ENCODE measurements at places on chromosomes 4 and X. TPM values are rescaled to one million over a fixed set of nuclear protein-coding genes. Genes with fewer than 3 reads are reported as not detected.

DNA sequence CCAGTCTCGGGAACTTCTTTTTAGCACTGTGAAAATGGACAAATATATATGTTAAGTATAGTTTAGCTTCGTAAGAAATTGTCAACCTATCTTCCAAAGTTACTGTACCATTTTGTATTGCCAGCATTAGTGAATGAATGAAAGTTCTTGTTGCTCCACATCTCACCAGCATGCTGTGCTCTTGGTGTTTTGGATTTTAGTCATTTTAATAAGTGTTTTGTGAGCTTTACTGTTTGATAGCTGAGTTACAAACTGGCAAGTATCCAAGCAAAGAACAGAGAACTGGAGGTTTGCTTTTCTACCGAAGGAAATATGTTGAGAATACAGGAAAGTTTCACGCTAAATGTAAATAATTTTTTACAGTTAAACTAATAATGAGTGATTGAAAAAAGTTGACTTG, 33.0 kb downstream of the SNCA start:
- no peak for DNase-seq

GRCh38 chr4:67141586-67141985, 403.7 kb downstream of the CENPC start:
- DNase-seq: no peak

DNA sequence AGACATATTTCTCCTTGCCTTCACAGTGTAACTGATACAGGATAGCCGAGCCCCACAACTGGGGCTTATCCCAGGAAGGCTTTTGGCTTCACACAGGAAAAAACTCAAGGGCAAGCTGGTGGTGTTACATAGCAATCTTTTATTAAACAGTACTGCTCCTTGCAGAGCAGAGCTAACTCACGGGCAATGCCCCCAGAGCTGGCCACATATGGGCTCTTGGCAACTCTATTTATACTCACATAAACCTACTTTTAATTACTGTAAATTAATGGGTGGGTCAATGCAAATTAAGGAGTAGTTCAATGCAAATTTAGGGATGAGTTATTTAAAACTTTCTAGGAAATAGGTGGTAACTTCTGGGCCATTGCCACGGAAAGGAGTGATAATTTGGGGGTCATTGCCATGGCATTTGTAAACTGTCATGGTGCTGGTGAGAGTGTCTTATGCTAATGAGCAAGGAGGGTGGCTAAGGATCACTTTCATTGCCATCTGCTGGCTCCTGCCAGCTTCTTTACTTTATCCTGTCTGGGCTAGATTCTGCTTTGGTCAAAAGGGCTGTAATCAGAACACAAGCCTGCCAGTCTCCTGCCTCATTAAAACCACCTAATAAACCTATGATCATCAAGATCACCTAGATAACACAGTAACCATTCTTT, 288.8 kb downstream of the CENPC start:
- no peak for DNase-seq

DNA sequence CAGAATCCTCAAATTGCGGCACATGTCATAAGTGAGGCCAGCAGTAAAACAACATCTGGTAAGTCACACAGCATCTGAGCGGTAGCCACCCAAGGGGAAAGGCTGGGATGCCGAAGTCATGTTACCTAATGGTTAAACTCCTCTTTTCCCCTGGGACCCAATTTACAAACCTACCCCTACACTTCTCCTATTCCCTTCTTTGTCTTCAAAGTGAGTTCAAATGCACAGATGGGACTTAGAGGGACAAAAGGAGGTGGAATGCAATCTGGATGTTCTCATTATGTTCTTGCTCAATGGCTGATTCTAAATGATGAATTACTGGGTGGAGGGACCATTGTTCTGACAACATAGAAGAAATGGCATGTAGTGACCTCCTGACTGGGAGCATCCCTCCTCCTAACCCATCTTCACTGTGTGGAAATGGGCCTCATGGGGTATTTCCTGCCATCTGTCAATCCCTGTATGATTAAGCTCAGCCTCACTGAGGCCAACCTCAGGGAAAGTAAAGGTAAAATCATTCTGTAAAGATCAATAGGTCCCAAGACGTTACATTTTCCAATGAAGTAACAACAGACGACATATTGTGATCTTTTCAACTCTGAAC, 8.5 kb downstream of the CD40LG start:
- DNase-seq: no peak

DNA sequence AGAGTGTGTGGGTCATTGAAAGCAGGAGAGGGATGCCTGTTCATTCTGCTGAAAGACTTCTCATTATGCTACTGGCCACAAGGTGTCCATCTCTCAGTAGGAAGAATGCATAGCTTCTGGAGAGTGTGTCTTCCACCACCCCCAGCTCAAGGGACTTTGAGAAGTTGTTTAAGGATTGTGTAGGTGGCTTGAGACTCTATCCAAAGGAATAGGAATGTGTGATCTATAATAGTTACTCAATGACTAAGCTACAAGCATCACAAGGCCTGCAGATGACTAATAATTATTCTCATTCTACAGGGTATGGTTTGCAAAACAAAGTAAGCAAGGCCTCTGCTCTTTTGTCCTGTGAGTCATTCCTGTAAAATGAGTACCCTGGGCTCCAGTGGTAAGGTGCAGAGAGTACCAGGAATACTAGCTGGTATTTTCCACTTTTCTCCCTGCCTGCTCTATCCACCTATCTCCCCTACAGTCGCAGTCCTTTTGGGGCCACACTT, 279.8 kb upstream of the BOD1L1 start:
- no peak for DNase-seq

GRCh38 chr4:1416948-1417260, 10.7 kb upstream of the NKX1-1 start:
- DNase-seq: peak; percentile 58

GRCh38 chr4:1616557-1616930, 67.6 kb downstream of the FAM53A start:
- no peak for DNase-seq

- DNase-seq: no peak
These were observed 22.8 kb upstream of the FGF2 start for GRCh38 chr4:122803788-122804208.

DNA sequence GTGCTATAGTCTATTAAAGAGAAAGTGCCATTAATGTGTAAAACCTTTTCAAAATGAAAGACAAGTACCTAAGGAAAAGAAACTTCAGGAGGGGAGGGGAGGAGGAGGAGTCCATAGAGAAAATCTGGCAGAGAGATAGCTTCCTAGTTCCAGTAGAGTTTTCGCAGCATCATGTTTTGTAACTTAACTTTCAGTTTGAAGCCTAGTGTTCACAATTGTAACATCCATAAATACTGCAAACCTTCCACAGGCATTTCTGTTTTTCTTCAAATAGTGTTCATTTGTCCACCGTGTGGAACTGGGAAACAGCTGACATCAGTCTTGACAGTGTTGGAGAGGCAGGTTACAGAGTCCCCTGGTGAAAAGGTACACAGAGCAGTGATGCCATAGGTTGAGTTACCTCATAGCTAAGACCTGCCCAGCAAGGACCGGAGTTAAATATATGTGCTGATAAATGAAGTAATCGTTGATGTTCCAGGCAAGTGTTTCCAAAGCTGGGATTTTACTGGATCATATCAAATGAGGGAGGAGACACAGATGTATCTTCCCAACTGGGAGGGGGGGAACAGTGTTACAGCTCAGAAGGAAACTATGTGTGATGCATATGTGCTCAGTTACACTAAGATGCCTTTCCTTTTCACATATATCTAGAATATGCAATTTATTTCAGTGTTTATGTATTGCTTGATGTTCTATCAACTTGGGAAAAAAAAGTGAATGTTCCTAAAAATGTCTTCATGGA, 369.5 kb upstream of the FAM241A start:
- no peak for DNase-seq

DNA sequence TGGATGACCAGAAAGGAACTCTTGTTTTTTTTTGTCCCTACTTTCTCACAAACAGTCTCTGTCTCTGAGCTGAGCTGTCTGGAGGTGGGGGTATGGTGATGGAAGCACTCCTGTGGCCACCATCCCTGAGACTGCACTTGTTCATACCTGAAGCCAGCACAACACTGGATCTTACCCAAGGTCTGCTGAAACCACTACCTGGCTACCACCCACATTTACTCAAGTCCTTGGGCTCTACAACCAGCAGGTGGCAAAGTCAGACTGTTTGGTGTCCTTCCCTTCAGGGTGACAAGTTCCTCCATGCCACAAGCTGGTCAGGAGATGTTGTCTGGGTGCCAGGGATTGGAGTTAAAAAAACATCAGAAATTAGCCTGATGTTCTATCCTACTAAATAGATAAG, 89.7 kb downstream of the NEXMIF start:
- DNase-seq: no peak

DNA sequence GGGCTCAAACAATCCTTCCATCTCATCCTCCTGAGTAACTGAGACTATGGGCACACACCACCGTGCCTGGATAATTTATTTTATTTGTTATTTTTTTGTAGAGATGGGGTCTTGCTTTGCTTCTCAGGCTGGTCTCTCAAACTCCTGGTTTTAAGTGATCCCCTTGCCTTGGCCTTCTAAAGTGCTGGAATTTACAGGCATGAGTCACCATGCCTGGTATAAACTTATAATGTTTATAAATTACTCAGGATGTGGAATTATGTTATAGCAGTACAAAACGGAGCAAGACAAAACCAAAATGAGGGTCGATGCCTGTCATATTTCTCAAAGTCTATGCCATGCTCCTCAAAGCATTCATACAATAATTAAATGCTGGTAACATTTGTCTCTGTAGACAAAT, 29.8 kb upstream of the TEX13C start:
- no peak for DNase-seq

GRCh38 chr4:113645771-113646441, 115.6 kb downstream of the CAMK2D start:
- DNase-seq: no peak

DNA sequence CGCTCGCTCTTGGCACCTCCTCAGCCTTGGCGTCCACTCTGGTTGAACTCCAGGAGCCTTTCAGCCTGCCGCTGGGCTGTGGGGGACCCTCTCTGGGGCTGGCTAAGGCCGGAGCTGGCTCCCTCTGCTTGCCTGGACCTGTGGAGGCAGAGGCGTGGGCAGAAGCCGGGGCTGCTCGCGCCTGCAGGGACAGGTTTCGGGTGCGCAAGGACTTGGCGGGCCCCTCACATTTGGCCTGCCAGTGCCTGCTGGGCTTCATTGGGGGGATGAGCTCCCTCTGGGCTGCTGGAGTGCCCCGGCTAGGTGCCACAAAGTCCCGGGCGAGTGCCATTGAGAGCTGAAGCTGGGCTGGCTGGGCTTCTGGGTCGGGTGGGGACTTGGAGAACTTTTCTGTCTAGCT, 371.7 kb downstream of the FAM133A start:
- DNase-seq: no peak

DNA sequence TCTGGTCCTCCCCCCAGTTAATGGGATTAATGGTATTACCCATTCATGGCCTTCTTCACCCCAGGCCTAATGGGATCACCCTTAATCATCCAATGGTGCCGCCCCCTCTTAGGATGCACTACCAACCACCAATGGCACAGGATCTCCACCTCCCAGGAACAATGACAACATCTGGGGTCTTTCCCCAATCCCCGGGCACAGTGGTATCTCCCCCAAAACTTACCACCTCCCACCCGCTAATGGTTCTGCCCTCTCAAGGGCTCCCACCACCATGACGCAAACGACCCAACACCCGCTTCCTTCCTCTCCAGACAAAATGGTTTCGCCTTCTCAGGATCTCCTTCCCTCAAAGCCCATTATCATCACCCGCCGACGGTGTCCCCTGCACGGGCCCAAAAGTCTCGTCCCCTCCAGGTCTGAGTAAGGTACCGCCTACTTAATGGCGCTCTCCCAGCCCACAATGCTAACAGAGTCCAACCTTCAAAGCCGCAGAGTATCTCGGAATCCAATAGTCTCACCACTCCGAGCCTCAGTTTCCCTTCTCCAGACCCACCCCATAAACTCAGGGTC, 458 bp downstream of the GRIPAP1 start:
- DNase-seq: peak; percentile 80

DNA sequence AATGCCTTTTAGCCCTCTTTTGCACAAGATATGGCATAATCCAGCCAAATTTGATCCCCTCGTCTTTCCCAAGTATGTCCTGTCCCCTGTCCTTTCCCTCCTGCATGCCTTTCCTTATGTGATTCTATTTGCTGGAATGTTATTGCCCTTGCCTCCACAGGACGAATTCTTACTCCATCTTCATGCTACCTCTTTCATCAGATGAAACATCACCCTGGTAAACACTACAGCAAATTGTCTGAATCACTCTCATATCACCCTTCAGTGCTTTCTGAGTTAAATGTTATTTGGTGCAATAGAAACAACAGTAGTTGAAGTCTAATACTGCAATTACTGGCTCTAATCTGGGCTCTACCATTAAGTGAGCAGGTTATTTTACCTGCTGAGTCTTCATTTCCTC, 52.2 kb upstream of the FAT1 start:
- no peak for DNase-seq

GRCh38 chr4:159395693-159396092, 292.8 kb downstream of the RAPGEF2 start:
- DNase-seq: no peak

- no peak for DNase-seq
These were observed 53.5 kb upstream of the FGF13 start for GRCh38 chrX:138765051-138765450.

DNA sequence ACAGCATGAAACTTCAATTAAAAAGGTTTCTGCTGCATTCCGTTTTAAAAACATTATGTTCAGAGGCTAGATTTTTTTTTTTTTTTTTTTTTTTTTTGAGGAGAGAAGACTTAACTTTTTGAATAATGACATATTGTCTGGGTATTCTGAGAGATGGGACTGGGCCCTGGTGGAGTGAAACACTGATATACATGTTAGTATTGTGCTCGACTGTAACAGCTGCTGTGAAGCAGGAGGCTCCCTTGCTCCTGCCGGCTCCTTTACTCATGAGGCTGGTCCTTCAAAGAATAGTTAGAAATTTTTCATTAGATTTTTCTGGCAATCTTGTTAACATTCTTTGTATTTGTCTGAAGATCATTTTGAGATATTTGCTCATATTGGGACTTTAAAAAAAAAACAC, 73.3 kb downstream of the TMEM131L start:
- DNase-seq: no peak

The TRAM1L1 gene
- polyA plus RNA-seq: 0.32 TPM

The LUZP4 gene
- polyA plus RNA-seq: not detected

The RHOXF2B gene
- polyA plus RNA-seq: not detected

The IQCM gene
- polyA plus RNA-seq: not detected

The ANK2 gene
- 13.7 TPM for polyA plus RNA-seq

The PPBP gene
- polyA plus RNA-seq: 12.9 TPM

The IGFBP7 gene
- 444 TPM for polyA plus RNA-seq

The JCHAIN gene
- 181 TPM for polyA plus RNA-seq

The SLC34A2 gene
- polyA plus RNA-seq: 0.16 TPM

The MAGEA4 gene
- polyA plus RNA-seq: not detected

The TCEAL2 gene
- 2.3 TPM for polyA plus RNA-seq

The NEXMIF gene
- 0.15 TPM for polyA plus RNA-seq

The YY2 gene
- polyA plus RNA-seq: 0.28 TPM

The MAGEA3 gene
- polyA plus RNA-seq: not detected

The NEIL3 gene
- 0.45 TPM for polyA plus RNA-seq

Measured in spleen (tissue), 13 donors.